ENCODE measurements at places on chromosomes 5 and 9.
A peak's percentile ranks its signal among the peaks of the same experiment; 100 is the strongest.

GRCh38 chr5:133658327-133658726 lies 46.0 kb upstream of the FSTL4 start:
- DNase-seq = no peak

- DNase-seq = no peak
Observed at GRCh38 chr9:124812441-124812876, 35.5 kb downstream of the OLFML2A start.

DNA sequence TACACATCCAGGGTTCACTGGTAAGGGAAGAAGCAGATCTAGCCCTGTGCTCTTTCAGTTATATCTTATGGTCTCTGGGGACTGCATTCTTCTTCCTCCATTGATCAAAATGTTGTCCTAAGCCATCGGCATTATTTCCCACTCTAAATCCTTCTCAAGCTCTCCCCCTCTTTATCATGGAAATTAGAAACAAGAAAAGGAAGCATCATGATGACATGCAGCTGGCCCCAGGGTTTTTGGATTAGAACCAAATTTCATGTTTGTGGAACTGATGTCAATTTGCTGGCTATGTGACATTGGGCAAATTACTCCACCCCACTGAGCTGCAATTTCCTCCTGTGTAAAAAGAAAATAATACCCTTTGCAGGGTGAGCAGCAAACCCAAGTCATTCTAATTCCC lies 39.5 kb downstream of the MFAP3 start:
- DNase-seq = no peak

- DNase-seq = no peak
Observed at GRCh38 chr5:74446725-74447241, 193.7 kb downstream of the ENC1 start.

GRCh38 chr9:84303061-84303460 lies 37.5 kb downstream of the SLC28A3 start:
- DNase-seq = no peak

- no peak for DNase-seq
Observed at GRCh38 chr5:157026789-157027424, 32.0 kb downstream of the HAVCR1 start.

DNA sequence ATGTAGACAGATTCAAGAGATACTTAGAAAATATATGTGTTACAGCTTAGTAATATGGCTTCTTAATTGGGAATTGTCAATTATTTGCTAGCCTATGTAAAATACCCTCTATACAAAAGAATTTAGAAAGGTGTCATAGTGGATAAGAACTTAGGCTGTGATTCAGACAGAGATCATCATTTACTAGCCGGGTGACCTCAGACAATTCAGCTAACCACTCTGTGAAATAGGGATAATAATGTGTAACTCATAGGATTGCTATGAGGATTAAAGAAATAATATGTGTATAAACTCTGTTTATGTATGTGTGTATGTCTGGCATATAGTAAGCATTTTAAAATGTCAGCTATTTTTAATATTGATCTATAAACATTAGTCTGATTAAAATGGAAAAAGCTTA lies 5.9 kb upstream of the LARS1 start:
- no peak for DNase-seq

DNA sequence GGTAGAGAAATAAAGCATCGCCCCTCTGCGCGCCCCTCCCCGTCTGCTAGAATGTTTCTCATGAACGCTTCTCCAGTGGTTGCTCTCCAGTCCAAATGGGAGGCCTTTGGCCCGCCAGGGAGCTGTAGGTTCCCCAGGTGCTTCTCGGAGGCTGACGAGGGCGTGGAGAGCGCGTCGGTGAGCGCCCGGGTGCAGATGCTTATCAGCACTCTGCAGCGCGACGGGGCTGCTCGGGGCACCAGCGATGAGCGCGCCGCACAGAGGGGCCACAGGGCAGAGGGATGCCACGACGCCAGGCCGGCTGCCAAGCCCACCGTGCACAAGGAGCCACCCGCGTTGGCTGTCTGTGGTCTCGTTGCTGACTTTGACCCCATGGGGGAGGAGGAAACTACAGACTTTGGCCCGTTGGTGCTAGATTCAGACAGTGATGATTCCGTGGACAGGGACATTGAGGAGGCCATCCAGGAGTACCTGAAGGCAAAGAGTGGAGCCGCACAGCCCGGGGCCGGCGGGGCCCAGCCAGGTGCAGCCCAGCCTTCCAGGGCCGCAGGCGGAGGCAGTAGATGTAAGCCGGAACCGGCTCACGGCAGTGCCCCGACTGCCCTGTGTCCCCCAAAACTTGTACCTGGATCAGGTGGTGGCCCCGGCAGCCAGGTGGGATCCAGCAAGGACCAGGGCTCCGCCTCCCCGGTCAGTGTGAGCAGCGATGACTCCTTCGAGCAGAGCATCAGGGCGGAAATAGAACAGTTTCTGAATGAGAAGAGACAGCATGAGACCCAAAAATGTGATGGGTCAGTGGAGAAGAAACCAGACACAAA lies 5.1 kb downstream of the PPP1R26 start:
- no peak for DNase-seq

DNA sequence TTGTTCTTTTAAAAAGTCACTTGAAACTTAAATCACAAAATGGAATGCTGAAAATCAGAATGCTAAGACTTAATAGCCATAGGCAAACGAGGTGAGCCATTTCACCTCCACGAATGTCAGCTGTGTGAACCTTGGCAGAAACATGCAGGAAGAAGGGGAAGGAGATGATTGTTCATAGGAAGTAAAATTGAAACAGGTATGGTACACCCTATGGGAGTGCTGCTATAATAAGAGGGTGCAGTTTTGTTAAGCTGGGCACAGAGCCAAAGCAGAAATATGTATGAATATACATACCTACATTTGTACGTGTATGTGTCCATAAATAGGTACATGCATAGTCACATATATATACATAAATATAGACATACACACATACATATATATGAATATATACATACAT lies 51.0 kb upstream of the SPINK5 start:
- no peak for DNase-seq

DNA sequence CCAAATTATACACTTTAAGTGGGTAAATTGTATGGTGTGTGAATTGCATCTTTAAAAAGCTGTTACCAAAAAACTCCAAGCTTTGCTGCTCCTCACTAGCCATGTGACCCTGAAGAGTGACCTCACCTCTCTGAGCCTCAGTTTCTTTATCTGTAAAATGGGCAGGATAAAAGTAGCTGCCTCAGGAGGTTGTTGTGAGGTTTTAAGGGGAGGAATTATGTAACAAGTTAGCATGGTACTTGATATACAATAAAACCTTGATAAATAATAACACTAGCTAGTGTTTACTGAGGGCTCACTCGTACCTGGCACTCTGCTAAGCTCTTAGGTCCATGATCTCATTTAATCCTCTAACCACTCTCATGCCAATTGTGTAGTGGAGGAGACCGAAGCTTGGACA lies 19.0 kb upstream of the PHF19 start:
- DNase-seq = no peak

DNA sequence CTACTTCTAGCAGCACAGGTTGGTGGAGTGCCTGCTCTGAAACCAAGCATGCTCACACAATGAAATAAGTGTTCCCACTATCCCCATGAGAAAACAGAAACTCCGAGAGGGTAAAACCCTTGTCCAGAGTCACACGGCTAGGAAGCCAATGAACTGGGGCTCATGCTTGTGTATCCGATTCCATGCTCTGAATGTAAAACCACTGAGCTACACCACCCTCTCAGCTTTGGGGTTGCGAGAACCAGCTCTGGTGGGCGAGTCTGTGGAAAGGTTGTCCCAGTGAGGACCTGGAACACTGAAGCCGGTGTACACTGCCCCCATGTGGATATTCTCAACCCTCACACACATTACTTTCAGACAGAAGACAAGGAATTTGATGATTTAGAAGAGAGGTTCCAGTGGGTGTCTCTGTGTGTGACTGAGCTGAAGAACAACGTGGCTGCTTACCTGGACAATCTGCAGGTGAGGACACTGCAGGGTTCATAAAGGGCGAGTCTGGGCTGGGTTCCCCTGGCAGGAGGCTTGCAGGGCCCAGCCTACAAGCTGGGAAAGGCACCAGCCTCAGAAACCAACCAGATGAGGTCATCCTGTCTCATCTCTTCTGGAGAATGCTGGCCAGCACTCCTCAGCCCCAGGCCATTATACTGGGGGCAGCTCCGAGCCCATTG lies 37.4 kb downstream of the ARHGEF37 start:
- peak; percentile 56 for DNase-seq

GRCh38 chr5:38426490-38426889 lies 130.0 kb downstream of the LIFR start:
- no peak for DNase-seq

GRCh38 chr5:132506094-132506692 lies 15.6 kb upstream of the IRF1 start:
- DNase-seq = no peak

DNA sequence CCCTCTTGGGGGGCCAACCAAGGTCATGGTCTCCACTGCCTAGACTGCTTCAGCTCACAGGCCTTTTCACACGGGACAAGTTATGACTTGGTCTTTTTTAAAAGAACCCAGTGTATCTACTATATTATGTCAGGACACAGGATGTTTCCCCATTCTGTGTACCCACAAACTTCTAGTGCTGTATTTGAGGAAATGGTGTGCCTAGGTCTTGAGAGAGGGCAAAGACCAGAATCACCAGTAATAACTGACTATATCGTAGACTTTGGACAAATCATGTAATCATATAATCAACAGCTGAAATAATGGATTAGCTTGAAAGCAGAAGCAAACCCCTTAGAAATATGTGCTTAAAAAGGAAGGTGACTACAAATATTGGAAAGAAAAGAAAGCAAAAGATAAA lies 133.3 kb downstream of the ARL15 start:
- no peak for DNase-seq

GRCh38 chr5:35651002-35651756 lies 33.5 kb downstream of the SPEF2 start:
- peak; percentile 19 for DNase-seq

GRCh38 chr9:77769246-77769645 lies 121.1 kb upstream of the GNA14 start:
- no peak for DNase-seq

DNA sequence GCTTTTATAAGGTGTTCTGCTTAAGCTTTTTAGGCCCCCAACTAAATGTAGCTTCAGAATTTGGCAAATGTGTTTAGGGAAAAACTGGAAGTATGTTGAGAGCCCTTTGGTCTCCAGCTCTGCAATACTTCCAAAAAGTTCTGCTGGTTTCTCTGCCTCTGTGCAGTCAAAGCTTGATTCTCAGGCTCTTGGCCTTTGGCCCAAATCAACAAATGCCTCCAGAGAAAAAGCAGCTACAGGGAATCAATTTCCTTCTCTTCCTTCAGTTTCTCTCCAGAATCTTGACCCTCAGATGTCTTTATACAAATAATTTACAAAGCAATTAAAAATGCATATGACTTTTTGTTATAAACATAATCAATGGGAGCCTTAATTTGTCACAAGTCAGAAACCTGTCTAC lies 235.7 kb downstream of the COMMD10 start:
- DNase-seq = no peak
